Erythroblast (primary cell): ENCODE measurements at places on chromosomes 16 and 17.

DNA sequence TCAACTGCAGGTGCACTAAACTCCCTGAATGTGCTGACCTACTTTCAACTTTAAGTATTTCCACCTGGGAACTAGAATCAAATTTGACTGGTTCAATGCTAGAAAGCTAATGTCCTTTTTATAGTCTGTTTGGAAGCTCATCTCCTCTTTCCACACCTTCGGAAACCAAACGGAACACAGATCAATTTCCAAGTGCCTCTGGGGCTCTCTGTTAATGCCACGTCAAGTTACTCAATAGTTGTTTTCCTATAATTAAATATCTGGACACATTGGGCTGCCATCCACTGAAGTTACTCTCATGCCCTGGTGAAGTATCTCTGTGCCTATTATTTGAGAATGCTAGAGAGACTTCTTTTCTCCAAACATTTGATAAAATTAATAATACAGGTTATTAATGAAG is 29.7 kb downstream of the ABAT start:
- DNase-seq: no peak

DNA sequence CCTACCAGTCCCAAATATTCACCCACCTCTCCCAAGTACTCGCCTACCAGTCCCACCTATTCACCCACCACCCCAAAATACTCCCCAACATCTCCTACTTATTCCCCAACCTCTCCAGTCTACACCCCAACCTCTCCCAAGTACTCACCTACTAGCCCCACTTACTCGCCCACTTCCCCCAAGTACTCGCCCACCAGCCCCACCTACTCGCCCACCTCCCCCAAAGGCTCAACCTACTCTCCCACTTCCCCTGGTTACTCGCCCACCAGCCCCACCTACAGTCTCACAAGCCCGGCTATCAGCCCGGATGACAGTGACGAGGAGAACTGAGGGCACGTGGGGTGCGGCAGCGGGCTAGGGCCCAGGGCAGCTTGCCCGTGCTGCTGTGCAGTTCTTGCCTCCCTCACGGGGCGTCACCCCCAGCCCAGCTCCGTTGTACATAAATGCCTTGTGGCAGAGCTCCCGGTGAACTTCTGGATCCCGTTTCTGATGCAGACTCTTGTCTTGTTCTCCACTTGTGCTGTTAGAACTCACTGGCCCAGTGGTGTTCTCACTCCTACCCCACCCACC is 29.8 kb downstream of the POLR2A start:
- no peak for DNase-seq

- DNase-seq: no peak
Observed at GRCh38 chr17:43784628-43785101, 4.4 kb downstream of the CFAP97D1 start.

DNA sequence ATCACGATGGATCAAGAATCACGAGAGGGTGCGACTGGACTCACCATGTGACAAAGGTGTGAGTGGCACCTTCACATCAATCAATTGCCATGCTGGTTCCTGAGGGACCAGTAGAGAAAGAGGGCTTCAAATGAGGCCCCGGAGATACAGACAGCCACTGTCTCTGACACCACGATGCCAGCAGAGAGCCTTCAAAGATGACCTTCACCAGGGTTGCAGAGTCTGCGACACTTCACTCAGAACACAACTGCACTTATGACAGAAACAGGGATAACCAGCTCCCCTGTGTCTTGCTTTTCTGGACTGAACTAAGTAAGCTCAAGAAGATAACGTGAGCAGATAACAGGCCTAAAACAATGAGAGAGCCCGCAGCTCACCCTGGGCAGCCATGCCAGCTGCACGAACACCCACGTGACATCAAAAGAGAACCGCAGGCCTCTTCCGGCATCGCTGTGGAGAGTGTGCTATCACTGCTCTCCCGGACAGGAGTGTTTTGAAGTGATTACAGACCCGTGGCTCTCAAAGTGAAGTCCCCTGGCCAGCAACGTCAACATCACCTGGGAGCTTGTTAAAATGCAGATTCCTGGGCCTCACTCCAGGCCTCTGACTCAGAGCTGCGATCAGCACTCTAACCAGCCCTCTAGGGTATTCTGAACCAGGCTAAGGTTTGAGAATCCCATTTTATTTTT is 36.4 kb downstream of the KLHDC4 start:
- DNase-seq: no peak

DNA sequence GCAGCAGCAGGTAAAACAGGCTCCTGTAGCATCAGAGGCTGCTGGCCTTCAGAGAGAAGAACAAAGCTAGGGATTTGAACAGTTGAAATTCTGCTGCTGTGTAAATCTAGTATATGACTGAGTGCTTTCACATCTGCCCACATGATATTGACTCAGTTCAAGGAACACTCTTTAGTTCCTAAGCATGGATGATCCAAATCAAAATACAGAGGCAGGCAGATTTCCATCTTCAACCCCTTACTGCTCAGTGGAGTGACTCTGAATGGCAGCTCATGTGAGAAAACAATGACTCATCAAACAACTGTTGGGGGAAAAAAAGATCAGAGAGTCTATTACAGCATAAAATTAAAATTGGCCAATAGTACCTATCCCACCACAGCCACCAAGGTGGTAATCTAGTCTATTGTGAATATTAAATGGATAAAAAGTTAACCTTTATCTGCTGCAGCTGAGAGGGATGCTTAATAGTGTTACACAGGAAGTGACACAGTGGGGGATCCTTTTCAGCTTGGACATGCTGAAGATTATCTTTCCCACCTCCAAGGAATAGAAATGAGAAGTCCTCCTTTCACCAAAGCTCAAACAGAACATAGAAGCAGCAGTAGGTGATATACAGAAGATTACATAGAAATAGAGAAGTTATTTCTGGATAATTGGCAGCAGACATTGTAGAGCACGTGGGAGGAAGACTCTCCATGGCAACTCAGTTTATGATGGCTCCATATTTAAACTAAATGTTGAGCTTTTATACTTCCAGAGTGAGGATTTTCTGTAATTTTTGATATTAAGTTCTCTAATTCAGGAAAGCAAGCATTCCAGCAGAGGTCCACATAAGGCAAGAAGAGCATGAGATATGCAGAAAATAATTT is 239.7 kb upstream of the ERCC4 start:
- DNase-seq: no peak
